ENCODE measurements at places on chromosomes 5 and 9.

DNA sequence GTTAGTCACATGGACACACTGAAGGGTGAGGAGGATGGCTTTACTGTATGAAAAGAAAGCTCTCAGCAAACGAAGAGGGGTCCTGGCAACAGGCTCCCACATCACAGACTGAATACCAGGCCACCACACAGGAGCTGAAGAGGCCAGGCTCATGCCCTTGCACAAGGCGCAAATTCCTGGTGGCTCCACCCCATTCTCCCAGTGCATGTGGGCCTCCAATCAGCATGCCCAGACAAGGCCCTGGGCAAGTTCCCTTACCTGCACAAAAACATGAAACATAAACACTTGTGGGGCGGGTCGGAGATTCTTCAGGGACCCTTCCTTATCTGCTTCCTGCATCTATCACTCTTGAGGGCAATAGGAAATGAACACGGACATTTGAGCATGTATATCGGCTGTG, 935.8 kb upstream of the EDIL3 start:
- no peak for DNase-seq

DNA sequence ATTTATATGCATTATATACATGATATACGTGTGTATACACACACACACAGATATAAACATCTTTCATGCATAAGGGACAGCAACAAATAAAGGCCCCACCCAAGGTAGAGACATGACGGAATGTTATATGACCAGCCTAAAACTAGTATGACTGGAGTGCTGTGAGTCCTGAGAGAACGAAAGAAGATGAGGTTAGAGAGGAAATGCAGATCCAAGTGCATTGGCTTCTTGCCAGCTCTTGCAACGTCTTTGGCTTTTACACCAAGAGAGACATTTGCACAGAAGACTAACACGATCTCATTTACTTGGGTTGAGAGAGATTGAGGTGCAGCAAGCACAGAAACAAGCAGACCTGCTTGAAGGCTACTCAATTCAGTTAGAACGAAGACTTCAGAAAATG, 23.0 kb downstream of the CDH10 start:
- DNase-seq, result no peak

DNA sequence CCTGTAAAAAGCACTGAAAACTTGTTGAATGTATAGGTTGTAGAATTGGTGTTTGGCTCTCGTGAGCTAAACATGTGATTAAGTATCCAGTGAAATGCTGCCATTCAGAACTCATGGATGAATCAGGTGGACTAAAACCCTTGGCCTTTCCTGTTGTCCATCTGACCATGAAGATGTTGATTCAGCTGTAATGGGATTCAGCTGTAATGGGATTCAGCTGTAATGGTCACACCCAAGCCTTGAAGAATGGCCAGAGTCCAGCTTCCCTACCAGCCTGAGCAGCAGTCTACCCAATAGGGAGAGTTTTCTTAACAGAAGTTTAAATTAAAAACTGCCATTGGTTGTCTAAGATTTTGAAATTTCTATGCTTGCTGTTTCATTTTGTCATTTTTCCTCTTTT, 18.1 kb downstream of the MAMDC2 start:
- no peak for DNase-seq

DNA sequence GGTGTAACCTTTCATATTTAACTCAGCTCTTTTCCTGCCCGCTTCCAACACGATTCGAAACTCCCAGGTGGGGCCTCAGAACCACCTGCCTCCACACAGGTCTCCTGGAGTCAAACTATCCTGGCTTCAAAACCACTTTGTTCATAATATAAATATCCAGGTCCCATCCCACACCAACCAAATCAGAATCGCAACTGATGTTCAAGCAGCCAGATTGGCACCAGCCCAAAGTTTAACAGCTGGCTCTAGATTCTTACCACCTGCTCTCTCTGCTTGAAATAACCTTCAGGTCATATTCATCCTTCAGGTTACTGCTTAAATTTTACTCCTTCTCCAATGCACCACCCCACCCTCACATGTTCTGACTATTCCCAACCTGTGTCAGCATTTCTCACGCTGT, 231.4 kb upstream of the TRPM3 start:
- DNase-seq, result no peak

DNA sequence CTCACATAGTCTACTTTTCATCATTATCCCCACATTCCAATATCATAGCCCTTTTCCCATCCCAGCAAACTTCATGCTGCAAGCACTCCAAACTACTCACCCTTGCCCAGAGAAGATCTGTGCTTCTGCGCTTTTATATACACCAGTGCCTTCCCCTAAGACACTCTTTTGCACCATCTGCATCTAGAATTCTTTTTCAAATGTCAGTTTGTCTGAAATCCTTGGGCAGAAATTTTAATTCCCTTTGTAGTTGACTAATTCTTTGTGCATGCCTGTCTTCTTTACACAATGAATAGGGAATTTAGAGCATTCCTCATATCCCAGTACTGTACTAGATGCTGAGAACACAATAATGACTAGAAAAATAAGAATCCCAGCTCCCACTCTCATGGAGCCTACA, 298.9 kb downstream of the KCNN2 start:
- no peak for DNase-seq

GRCh38 chr9:138077898-138078540, 200.4 kb downstream of the CACNA1B start:
- no peak for DNase-seq

DNA sequence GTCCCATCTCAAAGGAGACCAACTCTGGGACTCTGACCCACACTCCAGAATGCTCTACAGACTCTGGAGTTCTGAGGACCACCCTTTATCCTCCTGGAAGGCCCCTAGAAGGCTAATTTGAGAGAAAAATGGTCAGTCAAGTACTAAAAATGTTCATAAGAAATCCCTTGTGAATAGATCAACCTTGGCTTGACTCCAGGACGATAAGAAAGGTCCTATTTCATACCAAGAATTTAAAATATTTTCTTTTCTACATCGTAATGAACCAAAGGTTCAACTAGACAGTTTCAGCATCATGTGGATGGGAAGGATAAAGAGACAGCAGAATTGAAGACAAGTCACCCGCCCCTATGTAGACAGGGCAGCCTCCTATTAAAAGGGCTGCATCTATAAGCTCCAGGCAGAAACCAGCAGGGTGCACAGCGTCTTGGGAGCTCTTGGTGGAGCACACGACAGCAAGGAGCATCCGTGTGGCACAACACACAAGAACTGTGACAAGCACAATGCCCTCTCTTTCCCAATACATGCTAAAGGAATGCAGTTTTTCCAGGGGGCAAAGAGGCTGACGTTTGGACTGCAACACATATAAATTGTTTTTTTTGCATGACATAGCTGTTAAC, 38.3 kb downstream of the RASEF start:
- no peak for DNase-seq

- DNase-seq, result peak; percentile 16
These were observed 138.0 kb downstream of the KDM4C start for GRCh38 chr9:6895754-6896153.

DNA sequence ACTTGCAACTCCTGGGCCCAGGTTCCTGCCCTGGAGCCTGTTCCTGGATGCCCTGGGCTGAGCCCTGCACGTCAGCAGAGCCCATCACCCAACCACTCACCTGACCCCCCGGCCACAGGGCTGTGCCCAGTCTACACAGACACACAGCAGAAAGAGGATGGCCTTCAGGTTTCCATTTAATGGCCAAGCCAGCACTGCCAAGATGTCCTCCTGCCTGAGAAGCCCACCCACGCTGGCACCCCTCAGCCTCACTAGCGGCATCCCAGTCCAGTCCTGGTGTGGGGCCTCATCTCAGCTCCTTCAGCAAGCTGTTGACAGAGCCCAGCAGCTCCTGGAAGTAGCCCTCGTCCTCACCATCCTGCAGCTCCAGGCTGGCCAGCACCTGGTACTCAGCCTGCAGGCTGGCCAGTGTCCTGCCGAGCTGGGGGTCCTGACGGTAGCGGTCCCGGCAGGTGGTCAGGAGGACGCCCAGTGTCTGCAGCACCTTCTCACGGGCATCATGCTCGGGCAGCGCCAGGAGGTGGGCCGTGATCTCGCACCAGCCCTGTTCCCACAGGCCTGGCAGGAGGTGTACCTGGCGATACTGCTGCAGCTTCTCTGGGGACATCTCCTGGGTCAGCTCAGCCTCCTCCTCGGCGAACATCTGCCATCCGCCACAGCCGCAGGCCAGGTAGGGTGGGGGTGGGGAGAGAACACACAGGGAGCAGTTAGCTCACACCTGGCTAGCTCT, 71.9 kb upstream of the LRRTM2 start:
- no peak for DNase-seq

DNA sequence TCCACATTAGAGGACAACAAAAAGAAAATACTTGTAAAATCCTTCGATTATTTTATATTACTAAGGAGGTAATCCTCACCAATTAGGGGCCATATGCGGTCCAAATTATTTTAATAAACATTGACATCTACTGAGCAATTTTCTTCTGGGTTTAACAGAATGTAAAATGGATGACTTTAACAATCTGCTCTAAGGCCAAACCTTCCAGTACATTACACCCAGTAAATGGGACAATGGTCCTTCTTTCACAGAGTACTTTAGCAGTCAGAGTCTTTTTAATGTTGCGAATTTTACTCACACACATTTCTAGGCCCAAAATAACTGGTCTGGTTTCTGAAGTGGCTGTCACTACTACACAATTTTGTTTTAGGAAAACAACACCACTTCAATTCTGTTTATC, 106.9 kb downstream of the TTC39B start:
- DNase-seq, result no peak

DNA sequence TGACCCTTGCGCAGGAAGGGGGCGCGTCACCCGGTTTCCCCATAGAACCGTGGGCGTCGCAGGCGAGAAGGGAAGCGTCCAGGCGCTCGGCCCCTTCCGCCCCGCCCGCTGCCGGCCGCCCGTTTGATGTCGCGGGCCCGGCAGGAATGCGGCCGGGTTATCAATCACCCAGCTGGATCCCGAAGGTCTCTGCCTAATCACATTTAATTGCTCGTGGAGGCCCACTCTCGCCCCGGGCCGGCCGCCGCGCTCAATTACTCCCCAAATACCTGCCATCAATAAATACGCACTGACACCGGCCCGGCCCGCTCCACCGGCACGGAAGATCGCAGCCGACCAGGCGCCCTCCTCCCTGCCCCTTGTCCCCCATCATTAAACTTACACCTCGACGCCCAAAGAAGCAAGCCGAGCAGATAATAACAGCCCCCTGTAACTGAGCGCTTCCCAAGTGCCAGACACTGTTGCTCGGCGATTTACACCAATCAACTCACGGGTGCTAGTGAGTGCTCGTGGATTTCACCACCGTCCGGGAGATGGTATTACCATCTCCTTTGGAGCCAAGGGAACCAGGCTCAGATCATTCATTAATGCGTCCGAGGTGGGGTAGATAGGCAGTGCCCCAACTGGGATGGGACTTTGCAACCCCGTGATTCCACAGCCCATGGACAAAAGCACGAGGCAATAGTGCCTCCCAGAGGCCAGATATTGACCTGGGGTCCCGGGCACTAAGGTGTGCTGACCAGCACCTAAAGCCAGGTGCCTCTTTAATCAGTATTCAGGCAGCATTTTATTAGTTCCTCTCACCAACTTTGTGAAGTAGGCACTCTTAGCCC, 11.3 kb downstream of the MSX2 start:
- no peak for DNase-seq

- DNase-seq, result no peak
These were observed 76.3 kb downstream of the GABRA1 start for GRCh38 chr5:161924270-161924669.

DNA sequence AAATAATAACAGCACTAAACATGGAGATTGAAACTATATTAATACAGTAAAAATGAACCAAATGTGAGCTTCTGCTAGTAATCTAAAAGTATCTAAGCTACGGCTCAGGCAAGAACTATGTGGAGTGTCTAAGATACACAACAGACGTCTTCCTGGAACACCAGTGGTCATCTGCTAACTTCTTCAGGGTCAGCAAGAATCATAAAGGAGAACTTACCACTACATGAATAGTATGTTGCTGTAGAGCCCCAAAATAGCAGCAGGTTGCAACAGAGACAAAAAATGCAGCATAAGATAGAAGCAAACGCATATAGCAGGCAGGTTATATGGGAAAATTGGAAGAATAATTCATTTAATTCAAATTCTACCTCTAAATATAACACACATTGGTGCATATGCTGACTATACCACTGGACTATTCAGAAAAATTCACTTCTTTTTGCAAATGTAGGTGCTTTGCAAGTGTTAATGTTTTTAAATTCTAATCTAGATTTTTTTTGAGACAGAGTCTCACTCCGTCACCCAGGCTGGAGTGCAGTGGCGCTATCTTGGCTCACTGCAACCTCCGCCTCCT, 27.1 kb downstream of the DCTN4 start:
- DNase-seq, result no peak

- DNase-seq, result peak; percentile 52
These were observed 1049.5 kb upstream of the ACO1 start for GRCh38 chr9:31334837-31335528.

GRCh38 chr9:4689687-4690104, 10.3 kb downstream of the CDC37L1 start:
- DNase-seq, result peak; percentile 56

DNA sequence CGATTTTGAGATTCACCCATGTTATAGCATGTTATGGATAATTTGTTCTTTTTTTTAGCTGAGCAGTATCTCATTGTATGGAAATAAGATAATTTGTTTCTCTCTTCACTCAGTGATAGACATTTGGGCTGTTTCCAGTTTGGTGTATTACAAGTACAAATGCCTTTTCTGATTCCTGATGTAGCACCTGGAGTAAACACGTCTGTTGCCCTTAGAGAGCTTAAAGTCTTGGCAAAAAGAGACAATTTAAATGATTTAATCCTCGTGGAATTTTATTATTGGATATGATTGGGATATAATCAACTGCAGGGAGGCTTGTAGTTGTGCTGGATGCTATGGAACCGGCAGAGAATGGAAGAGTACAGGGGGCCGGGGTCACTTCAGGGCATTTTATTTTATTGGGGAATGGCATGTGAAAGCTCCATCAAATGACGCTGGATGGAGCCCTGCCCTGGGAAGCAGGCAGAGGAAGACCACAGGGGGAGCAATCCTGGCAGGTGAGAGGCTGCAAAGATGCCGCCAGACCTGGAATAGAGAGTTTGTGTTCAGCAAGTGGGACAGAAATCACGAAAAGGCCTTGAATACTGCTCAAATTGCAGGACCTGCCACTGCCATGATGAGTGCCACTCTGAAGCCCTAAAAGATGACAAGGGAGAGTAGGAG, 31.0 kb upstream of the TGFBI start:
- no peak for DNase-seq

GRCh38 chr5:133341296-133341695, 271.0 kb downstream of the FSTL4 start:
- DNase-seq, result no peak

GRCh38 chr5:126753227-126753626, 23.7 kb upstream of the LMNB1 start:
- DNase-seq, result no peak

GRCh38 chr5:73338256-73339050, 110.1 kb downstream of the FOXD1 start:
- no peak for DNase-seq

GRCh38 chr9:17052626-17053025, 82.2 kb upstream of the CNTLN start:
- no peak for DNase-seq

- DNase-seq, result no peak
These were observed 135.1 kb upstream of the PIK3R1 start for GRCh38 chr5:68080282-68081050.

GRCh38 chr9:134214386-134214765, 50.0 kb upstream of the RNU6ATAC start:
- no peak for DNase-seq

- DNase-seq, result peak; percentile 74
These were observed 1.4 kb downstream of the NR6A1 start for GRCh38 chr9:124769549-124770358.

- DNase-seq, result no peak
These were observed 31.0 kb upstream of the GABRP start for GRCh38 chr5:170752257-170753215.

- DNase-seq, result no peak
These were observed 211.6 kb upstream of the TMEM161B start for GRCh38 chr5:88480245-88480644.

Data from activated CD4-positive, alpha-beta T cell treated with anti-CD3 and anti-CD28 coated beads, Interleukin-2, amount 10 ng/mL, durations not matched to agents 24 days and 14 days (primary cell).